ENCODE measurements at places on chromosomes 6 and 20.

DNA sequence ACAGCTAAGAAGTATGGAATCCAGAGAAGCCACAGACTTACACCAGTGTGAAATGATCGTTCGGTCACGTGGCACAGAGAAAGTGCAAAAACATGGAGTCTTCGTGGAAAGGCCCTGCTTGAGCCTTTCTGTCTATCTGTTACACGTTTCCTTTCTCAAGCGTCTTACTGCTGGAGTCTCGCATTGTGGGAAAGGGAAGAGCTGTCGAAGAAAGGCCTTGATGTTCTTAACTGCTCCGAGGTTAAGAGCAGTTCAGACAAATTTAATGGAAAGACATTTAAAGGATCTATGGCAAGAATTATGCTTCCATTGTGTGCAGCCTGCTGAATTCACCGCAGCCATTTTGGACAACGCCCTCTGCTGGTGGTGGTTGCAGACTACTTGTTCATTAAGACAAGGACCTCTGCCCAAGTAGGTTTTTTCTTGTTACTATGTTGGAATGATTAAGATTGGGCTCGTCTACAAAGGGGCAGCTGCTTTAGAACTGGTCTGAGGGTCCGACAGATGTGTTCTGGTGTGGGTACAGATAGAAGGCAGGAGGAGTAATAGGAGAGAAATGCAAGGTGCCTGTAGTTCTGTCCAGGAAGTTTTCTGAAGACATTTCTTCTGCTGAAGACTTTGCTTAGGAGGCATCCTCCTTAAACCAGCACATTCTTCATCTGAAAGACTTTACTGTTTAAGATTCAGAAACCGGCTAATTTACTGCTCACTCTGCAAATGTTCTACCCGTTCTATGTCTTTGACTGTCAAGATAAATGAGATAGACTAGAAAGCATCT lies 24.7 kb upstream of the CCN6 start:
- DNase-seq = peak; percentile 81

DNA sequence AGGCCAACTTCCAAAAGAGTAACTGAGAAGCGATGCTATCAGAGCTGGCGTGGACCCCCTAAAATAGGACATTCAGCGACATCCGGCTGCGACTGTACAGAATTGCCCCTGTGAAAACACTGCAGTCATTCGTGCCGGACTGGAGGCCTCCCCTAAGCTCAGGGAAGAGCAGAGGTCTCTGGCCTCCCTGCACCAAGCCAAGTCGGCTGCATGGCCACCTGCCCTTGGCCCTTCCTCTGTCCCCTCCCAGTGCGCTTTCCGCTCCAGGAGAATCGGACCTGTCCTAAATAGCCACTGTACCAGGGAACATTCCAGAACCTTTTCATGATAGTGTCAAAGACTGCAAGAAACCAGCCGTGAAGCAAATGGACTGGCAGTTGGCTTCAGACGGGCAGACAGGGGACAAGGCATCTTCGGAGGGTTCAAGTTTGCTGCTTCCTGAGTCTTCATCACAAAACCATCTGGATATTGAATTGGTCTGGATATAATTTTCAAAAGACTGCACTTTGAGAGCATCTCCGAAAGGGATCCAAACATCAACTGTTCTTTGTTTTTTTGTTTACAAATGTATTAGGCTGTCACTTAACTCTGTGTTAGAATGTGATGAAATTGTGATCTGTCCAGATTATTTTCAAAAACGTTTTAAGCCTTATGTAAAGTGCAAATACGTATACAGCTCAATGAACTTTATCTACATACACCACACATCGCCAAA lies 16.5 kb downstream of the SLC2A4RG start:
- DNase-seq = no peak

GRCh38 chr20:58405504-58406291 lies 16.7 kb downstream of the VAPB start:
- no peak for DNase-seq

- DNase-seq = no peak
These were observed 166.1 kb upstream of the OPRM1 start for GRCh38 chr6:153872946-153873345.

GRCh38 chr6:72952808-72953630 lies 272.3 kb downstream of the KHDC1L start:
- DNase-seq = no peak

DNA sequence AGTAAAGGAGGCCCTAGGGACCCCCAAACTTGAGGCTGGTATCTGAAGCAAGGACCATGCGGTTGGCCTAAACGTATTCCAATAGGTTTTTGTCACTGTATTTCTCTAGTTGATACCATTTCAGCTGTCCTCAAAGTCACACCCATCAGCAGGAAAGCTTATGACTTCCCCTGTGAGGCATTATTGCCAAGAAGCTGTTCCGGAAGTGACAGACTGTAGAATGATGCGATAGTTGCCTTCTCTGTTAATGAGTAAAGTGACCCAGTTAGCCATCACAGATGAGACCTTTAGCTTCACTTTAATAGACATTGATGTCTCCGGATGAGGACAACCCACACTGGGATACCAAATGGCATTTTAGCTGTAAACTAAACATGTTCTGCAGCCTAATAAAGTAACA lies 147.9 kb downstream of the RNGTT start:
- DNase-seq = no peak

GRCh38 chr6:4956625-4957024 lies 47.2 kb downstream of the RPP40 start:
- no peak for DNase-seq

DNA sequence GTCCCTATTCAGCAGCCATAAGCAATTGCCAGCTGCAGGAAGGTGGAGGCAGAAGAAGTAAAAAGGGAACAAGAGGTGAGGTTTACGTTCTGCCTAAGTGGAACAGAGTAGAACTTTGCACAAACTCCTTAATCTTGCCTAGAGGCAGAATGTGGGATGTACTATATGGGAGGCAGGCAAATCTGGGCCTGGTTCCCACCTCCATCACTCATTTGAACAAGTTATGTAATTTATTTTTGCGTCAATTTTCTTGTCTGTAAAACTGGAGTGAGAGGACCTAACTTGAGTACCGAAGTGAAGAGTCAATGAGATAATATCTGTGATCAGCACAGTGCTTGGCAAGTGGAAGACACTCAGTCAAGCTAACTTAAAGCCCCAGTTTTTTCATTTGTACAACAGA lies 2.0 kb upstream of the TPBG start:
- DNase-seq = no peak

DNA sequence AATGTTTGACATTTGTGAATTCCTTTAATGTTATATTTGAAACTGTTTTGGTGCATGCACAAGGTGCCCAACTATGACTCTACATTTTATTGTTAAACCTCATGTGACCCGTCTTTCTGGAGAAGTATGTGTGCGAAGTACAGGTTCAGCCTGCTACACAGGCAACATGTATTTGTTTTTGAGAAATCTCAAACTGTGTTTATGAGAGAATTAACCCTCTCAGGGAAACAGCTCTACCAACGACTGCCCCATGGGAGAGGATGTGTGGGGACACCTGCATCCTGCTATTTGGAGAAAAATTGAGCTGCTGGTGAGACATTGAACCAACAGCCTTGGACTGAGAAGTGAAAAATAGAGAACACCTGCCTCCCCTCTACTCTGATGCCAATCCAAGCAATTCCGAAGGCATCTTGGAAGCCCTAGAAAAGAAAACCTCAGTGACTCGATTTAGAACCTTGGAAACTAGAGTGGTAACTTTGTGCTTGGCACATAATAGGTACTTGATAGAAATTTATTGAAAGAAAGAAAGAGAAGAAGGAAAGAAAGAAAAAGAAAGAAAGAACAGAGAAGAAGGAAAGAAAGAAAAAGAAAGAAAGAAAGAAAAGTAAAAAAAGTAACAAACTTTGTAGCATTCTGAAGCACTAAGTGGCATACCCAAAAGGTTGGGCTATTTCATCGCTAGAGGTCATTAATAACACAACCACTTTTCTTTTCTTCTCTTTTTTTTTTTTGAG lies 2.9 kb upstream of the AKAP12 start:
- no peak for DNase-seq

GRCh38 chr6:92495242-92495641 lies 924.1 kb downstream of the EPHA7 start:
- DNase-seq = no peak

DNA sequence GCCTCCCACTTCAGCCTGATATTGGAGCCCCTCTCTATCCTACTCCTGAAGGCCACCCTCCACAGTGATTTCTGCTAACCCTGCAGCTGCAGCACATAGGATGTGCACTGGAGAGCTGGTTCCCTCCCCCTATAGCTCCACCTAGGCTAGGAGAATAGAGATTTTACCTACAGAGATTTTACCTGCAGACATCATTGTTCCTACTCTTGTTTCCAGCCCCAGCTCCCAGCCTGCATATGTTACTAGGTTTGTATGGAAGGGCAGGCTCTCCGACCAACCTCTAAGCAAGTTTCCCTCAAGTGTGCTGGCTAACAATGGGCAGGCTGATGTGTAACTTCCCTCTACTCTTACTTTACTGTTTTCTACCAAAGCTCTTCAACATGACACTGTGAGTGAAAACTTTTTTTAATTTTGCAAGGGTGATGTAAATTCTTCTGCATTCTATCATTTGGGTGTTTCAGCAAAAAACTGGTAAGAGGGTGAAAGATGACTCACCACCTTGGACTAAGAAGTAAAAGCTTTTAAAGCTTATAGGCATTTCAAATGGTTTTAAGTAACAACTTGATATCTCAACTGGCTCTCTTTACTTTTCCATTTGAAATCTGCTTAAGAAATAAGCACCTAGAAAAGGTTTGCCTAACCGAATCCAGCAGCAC lies 106.8 kb downstream of the CDK19 start:
- DNase-seq = no peak

- DNase-seq = no peak
These were observed 590.7 kb upstream of the FLRT3 start for GRCh38 chr20:14928083-14928482.

- DNase-seq = no peak
These were observed 319.1 kb downstream of the TFAP2B start for GRCh38 chr6:51137777-51138176.

DNA sequence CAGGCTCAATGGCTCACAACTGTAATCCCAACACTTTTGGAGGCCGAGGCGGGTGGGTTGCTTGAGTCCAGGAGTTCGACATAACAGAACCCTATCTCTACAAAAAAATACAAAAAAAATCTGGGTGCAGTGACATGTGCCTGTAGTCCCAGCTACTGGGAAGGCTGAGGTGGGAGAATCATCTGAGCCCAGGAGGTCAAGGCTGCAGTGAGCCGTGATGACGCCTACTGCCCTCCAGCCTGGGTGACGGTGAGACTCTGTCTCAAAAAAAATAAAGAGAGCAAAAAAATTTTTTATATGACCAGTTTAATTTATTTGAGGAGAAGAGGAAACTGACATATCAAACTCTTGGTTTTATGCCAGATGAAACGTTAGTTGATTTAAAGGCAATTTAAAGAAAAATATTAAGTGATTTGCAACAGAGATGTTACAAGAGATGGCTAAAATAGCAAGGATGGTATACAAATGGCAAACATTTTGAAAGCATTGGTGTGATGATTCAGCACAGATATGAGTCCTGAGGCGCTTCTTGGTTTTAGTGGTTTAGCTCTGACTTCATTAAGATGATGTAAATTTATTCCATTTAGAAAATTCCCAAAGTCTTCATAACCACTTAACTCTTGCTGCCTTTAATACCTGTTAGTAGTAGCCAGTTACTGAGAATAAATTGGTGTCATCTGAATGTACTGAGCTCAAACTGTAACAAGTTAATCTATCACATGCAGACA lies 17.7 kb downstream of the GTF2H5 start:
- DNase-seq = no peak

GRCh38 chr20:62362991-62363919 lies 3.9 kb downstream of the LAMA5 start:
- DNase-seq = no peak

DNA sequence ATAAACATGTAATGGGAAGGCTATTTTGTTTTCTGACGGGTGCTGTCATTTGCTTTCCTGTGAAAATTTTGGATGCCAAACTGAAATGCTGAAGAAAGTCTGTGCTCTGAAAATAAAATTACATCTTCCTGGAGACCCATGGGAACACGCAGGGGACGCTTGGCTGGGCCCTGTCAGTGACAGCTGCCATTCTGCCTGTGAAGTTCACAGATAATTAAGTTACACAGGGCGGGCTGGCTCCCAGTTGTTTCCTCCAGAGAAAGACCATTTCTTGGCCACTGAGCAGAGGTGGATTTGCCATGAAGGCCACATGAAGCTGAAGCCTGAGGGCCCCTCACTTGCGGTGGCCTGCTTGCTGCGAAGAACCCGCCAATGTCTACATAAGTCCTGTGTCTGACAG lies 93.5 kb downstream of the TMEM170B start:
- no peak for DNase-seq

DNA sequence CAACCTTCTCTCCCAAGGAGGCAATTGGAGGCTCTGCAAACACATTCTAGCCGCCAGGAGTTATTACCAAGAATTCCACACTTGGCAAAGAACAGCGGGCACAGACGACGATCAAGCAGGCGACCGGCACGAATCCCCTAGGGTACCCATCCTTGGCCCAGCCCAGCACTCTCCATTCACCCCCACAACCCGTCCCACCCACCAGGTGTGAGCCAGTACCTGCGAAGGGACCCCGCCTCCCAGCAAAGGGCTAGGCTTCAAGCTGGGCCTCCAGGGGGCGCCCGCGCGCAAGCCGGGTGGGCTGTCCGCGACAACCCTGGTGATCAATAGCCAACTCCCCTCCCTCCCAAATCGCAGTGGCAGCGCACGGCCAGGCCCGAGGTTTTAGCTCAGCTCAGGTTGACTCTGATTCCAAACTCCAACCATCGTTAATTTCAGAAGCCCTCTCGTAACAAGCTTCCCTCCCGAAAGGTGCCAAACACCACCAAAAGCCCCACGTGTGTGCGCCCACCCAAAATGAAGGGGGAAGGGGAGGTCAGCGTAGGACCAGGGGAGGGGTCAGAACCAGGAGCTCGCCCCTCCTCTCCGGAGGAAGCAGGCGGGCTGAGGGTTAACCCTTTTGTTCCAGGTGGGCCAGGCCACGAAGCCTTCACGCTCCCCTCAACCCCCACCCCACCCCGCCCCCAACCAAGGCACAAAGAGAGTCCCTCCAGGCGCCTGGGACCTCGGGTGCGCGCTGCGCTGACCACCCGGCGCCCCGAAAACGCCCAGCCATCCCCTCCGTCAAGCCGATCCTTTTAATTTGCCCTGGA lies 2.1 kb downstream of the SALL4 start:
- DNase-seq = peak; percentile 48

GRCh38 chr6:117481926-117482239 lies 591 bp upstream of the DCBLD1 start:
- no peak for DNase-seq

DNA sequence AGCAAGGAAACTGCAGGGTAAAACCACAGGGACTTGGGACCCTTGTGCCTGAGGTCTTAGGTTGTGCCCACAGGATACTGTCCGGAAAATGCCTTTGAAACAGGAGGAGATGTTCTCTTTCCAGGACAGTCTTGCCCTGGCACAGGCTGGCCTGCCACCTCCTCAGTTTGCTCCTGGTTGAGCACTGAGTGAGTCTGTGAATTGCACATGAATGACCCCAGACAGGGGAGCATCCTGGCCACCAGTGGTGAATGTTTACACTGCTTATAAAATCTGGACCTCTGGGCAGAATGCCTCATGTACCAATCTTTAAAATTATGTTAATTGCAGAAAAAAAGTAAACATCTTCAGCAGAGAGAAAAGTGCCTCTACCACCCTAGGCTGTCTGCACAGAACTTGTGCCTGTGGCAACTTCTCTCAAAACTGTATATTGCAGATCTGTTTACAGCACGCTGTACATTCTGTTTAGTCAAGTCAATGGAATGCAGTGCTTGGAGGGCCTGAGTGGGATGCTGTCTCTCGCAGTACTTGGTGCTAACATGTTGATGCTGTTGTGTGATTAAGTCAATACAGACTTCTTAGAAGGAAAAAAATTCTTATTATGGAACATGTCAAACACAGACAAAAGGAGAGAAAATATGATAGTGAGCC lies 242.1 kb downstream of the SOD2 start:
- DNase-seq = no peak
